Activated CD4-positive, alpha-beta memory T cell treated with anti-CD3 and anti-CD28 coated beads for 36 hours (primary cell): ENCODE measurements at places on chromosomes 7 and 10. TPM values are rescaled to one million over a fixed set of nuclear protein-coding genes. Genes with fewer than 3 reads are reported as not detected.

ANTXRL gene
- total RNA-seq = not detected

GPR26 gene
- not detected for total RNA-seq

SYT15 gene
- total RNA-seq = 0.51 TPM

COL17A1 gene
- not detected for total RNA-seq

SLC13A1 gene
- not detected for total RNA-seq

C10orf67 gene
- 0.07 TPM for total RNA-seq

GBX1 gene
- total RNA-seq = not detected

ATOH7 gene
- total RNA-seq = not detected

OR6V1 gene
- not detected for total RNA-seq

FANK1 gene
- 0.50 TPM for total RNA-seq

ZNF488 gene
- total RNA-seq = 0.27 TPM

KLLN gene
- 0.29 TPM for total RNA-seq

NPC1L1 gene
- 0.07 TPM for total RNA-seq

SEC31B gene
- 47.2 TPM for total RNA-seq

RNF32 gene
- 2.6 TPM for total RNA-seq

GRCh38 chr7:80134115-80134535 lies 506 bp upstream of the GNAI1 start:
- H3K4me3 ChIP-seq = peak overlapping the region; percentile 7
- H3K4me1 ChIP-seq = peaks cover 19% of the 10 kb centered on the region
- H3K36me3 ChIP-seq = no peaks in the 10 kb centered on the region

DNA sequence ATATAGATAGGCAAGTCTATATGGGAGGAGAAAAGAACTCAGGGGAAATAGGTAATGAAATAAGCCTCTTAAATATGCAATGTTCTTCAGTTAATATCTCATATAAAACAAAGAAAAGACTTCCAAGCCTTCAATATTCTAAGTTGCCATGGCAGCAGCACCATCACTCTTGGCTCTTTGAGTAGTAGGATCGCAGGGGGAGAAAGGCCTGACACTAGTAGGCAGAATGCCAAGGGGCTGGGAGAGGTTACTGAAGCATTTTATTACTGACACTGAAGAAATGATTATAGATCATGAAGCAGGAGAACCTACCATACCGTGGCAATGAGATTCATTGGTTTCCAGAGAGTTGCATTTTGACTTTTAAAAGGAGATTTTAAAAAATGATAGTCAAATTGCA lies 193.9 kb downstream of the NXPH1 start:
- H3K4me1 ChIP-seq = no peaks in the 10 kb centered on the region
- H3K36me3 ChIP-seq = no peaks in the 10 kb centered on the region
- no peak overlapping the region for H3K4me3 ChIP-seq
- no peak for DNase-seq

GRCh38 chr7:84219310-84219709 lies 24.7 kb upstream of the SEMA3A start:
- H3K4me1 ChIP-seq = no peaks in the 10 kb centered on the region
- H3K27me3 ChIP-seq = no peaks in the 10 kb centered on the region
- no peaks in the 10 kb centered on the region for H3K36me3 ChIP-seq

DNA sequence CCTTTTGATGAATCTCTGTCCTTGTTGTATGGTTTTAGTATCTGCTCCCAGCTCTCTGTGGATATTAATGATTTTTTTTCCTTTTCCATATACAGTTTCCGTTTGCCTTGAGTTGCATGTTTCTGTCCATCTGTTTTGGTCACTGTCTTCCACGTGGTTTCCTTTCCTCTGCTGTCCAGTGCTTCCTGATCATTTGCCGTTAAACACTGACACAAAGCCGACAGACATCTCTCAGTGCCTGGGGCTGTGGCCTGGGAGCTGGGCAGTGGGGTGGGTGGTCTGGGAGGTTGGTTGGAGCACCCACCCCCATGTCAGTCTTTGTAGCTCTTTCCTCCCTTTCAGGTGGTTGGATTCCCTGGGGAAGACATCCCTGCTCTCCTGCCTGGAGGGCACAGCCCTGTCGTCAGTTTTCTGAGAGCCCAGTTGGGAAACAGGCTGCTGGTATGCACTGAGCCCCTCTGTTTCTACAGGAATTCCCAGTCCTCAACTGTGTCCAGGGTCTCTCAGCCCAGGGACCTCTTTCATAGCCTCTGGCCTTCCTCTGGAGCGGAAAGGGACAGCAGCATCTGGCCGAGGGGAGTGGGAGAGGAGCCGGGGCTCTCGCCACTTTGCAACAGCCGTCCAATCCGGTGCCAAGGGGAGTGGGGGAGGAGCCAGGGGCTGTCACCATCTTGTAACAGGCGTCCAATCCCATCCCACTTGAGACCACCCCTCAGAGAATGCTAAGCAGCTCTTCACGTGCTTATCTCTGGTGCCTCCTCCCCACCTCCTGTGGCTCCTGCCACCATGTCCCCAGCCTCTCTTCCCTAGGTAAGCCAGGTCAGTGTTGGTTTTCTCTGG lies 26.7 kb upstream of the MKI67 start:
- H3K36me3 ChIP-seq = no peaks in the 10 kb centered on the region
- no peak overlapping the region for H3K27ac ChIP-seq
- DNase-seq = no peak

GRCh38 chr7:99734987-99735386 lies at the start of gene CYP3A7:
Gene CYP3A7 (minus strand): TSS chr7:99735196. CDS start chr7:99735093, 103 bp downstream.
- no peak within 1 kb of the TSS for H3K4me3 ChIP-seq
- DNase-seq = no peak
- peaks cover 2% of the 10 kb centered on the region for H3K4me1 ChIP-seq
- H3K27ac ChIP-seq = no peak within 1 kb of the TSS

- peaks cover 3% of the 10 kb centered on the region for H3K4me1 ChIP-seq
- no peak overlapping the region for H3K4me3 ChIP-seq
- no peak overlapping the region for H3K27ac ChIP-seq
- peaks cover 18% of the 10 kb centered on the region for H3K36me3 ChIP-seq
- DNase-seq = no peak
Observed at GRCh38 chr7:1112625-1113547, 25.0 kb downstream of the GPER1 start.

- DNase-seq = no peak
- H3K4me3 ChIP-seq = no peak overlapping the region
- H3K36me3 ChIP-seq = peaks cover 55% of the 10 kb centered on the region
- H3K27ac ChIP-seq = no peak overlapping the region
- H3K27me3 ChIP-seq = no peaks in the 10 kb centered on the region
- H3K4me1 ChIP-seq = peaks cover 5% of the 10 kb centered on the region
Observed at GRCh38 chr10:129760003-129760315, 204.1 kb downstream of the EBF3 start.

GRCh38 chr10:129029851-129030602 lies 437.0 kb upstream of the MGMT start:
- no peaks in the 10 kb centered on the region for H3K36me3 ChIP-seq
- no peak overlapping the region for H3K27ac ChIP-seq
- H3K4me3 ChIP-seq = no peak overlapping the region
- DNase-seq = no peak
- no peaks in the 10 kb centered on the region for H3K27me3 ChIP-seq
- peaks cover 5% of the 10 kb centered on the region for H3K4me1 ChIP-seq

DNA sequence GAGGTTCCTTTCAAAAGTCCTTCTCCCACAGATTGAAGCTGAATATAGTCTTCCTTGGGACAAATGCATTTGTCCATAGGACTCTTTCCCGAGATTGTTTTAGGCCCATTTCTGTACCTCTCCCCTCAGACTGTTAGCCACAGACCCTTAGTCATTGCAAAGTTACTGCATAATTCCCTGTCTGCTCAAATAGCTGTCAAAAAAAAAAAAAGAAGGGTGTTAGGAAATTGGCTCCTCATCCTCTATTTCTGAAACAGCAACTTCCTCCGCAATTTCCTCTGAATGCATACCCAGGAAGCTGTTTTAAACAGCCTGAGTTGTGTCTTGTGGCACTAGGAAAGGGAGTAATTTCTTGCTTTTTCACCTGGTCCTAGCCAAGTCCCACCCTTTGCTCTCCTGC lies 5.4 kb downstream of the LRRC4 start:
- no peak overlapping the region for H3K4me3 ChIP-seq
- peaks cover 23% of the 10 kb centered on the region for H3K4me1 ChIP-seq
- DNase-seq = no peak
- peaks cover 30% of the 10 kb centered on the region for H3K36me3 ChIP-seq
- H3K27ac ChIP-seq = no peak overlapping the region
- H3K27me3 ChIP-seq = no peaks in the 10 kb centered on the region

GRCh38 chr10:84288151-84288550 lies 40.2 kb upstream of the CCSER2 start:
- no peak overlapping the region for H3K27ac ChIP-seq
- H3K27me3 ChIP-seq = no peaks in the 10 kb centered on the region
- H3K36me3 ChIP-seq = no peaks in the 10 kb centered on the region
- DNase-seq = no peak
- H3K4me3 ChIP-seq = no peak overlapping the region

DNA sequence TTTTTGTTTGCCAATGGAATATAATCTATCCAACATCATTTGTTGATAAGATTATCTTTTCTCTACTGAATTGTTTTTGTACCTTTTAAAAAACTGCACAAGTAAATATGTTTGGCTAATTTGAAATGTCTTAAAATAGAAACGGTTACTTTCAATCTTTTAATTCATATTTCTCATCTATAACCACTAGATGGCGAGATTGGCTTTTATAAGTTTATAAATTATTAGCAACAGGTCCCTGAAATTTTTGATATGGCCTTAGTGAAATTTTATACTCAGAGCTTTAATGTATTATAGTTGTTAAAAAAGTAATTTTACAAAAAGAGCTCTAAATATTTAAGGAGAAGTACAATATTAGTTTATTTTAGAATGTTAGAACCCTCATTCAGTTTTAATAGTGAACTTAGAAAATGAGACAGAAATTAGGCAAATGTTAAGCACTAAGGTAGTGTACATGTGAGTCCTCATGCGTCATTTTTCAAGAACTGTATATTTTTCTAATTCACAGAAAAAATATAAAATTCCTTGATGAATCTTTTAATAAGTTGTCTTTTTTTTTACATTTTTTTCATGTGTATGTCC lies 592.5 kb downstream of the ARL4A start:
- H3K36me3 ChIP-seq = no peaks in the 10 kb centered on the region
- no peaks in the 10 kb centered on the region for H3K4me1 ChIP-seq
- H3K27me3 ChIP-seq = peaks cover 8% of the 10 kb centered on the region
- H3K27ac ChIP-seq = no peak overlapping the region

DNA sequence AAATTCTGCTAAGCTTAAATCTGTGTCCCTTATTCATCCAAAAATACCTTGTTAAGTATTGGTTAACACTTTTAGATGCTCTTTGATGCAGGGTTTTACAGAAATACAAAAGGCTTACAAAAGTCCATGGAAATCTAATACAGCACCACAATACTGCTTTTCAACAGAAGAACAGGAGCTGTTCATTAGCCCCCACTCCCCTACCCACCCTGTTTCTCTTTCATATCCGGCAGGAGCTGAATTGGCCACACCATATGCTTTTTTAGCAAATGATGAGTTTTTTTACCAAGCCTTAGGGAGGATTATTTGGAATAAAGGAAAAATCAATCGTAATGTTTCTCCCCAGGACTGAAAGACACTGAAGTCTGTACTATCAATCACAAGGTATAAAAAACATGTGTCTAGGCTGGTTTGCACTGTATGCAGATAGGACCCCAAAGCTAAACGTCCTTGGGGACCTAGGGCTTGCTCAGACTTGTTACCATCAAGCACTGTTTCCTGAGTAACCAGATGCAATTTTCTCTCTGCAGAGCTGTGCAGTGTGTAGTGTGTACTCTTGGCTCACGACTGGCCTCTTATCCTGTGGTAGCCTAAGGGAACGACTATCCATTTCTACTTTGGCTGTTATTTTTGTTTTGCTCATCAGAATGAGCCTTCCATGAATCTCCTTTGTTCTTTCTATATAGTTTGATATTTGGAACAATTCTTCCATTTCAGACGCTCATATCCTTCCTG lies 143.3 kb upstream of the LRGUK start:
- H3K27ac ChIP-seq = no peak overlapping the region
- H3K27me3 ChIP-seq = no peaks in the 10 kb centered on the region
- peaks cover 6% of the 10 kb centered on the region for H3K36me3 ChIP-seq
- DNase-seq = no peak

GRCh38 chr7:106819546-106819945 lies 45.5 kb upstream of the PIK3CG start:
- no peaks in the 10 kb centered on the region for H3K36me3 ChIP-seq
- DNase-seq = no peak
- no peaks in the 10 kb centered on the region for H3K27me3 ChIP-seq
- H3K4me1 ChIP-seq = no peaks in the 10 kb centered on the region
- H3K4me3 ChIP-seq = no peak overlapping the region
- no peak overlapping the region for H3K27ac ChIP-seq

GRCh38 chr10:103872137-103872931 lies 17.0 kb upstream of the SH3PXD2A start:
- H3K36me3 ChIP-seq = no peaks in the 10 kb centered on the region
- no peaks in the 10 kb centered on the region for H3K27me3 ChIP-seq
- H3K27ac ChIP-seq = no peak overlapping the region
- no peaks in the 10 kb centered on the region for H3K4me1 ChIP-seq
- DNase-seq = no peak
- H3K4me3 ChIP-seq = no peak overlapping the region

- H3K27me3 ChIP-seq = no peaks in the 10 kb centered on the region
- H3K4me1 ChIP-seq = no peaks in the 10 kb centered on the region
- H3K36me3 ChIP-seq = no peaks in the 10 kb centered on the region
- no peak for DNase-seq
- no peak overlapping the region for H3K4me3 ChIP-seq
Observed at GRCh38 chr10:29355411-29355991, 66.6 kb downstream of the LYZL1 start.

- H3K4me3 ChIP-seq = no peak overlapping the region
- DNase-seq = no peak
- H3K4me1 ChIP-seq = no peaks in the 10 kb centered on the region
- H3K36me3 ChIP-seq = no peaks in the 10 kb centered on the region
- no peak overlapping the region for H3K27ac ChIP-seq
- H3K27me3 ChIP-seq = no peaks in the 10 kb centered on the region
Observed at GRCh38 chr10:57334523-57334922, 933.2 kb downstream of the IPMK start.

DNA sequence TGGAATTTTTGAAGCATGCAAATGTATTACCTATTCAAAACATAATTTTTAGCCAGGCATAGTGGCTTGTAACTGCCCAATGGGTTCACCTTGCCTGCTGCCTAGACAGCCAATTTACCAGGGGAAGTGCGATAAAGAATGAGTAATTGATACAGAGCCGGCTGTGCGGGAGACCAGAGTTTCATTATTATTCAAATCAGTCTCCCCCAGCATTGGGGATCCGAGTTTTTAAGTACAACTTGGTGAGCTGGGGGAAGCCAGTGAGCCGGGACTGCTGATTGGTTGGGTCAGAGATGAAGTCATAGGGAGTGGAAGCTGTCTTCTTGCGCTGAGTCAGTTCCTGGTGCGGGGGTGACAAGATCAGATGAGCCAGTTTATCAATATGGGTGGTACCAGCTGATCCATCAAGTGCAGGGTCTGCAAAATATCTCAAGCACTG lies 29.1 kb upstream of the NRBF2 start:
- no peaks in the 10 kb centered on the region for H3K36me3 ChIP-seq
- peaks cover 19% of the 10 kb centered on the region for H3K27me3 ChIP-seq
- DNase-seq = peak; percentile 80
